ENCODE measurements at places on chromosomes 4 and X.
A peak's percentile ranks its signal among the peaks of the same experiment; 100 is the strongest.

- DNase-seq: no peak
These were observed 5.4 kb upstream of the NAA15 start for GRCh38 chr4:139295942-139296299.

- no peak for DNase-seq
These were observed 109.0 kb upstream of the RAPGEF2 start for GRCh38 chr4:158993891-158994290.

- peak; percentile 48 for DNase-seq
These were observed 472.5 kb downstream of the INPP4B start for GRCh38 chr4:142373610-142374009.

- DNase-seq: peak; percentile 66
These were observed 13.4 kb downstream of the ARHGEF6 start for GRCh38 chrX:136767104-136767941.

DNA sequence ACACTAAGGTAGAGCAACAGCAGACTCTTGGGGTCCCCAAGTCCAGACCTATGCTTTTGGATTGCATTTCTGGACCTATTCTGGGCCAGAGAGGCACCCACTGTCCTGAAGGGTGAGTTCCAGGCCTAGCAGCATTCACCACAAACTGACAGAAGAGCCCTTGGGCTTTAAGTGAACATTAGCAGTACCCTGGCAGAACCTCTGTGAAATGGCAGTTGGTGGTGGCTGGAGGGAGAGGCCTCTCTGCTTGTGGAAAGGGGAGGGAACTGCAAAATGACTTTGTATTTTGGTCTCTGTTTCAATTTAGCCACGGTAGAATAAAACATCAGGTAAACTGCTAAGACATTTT, 1211.9 kb downstream of the PCDH18 start:
- DNase-seq: no peak

DNA sequence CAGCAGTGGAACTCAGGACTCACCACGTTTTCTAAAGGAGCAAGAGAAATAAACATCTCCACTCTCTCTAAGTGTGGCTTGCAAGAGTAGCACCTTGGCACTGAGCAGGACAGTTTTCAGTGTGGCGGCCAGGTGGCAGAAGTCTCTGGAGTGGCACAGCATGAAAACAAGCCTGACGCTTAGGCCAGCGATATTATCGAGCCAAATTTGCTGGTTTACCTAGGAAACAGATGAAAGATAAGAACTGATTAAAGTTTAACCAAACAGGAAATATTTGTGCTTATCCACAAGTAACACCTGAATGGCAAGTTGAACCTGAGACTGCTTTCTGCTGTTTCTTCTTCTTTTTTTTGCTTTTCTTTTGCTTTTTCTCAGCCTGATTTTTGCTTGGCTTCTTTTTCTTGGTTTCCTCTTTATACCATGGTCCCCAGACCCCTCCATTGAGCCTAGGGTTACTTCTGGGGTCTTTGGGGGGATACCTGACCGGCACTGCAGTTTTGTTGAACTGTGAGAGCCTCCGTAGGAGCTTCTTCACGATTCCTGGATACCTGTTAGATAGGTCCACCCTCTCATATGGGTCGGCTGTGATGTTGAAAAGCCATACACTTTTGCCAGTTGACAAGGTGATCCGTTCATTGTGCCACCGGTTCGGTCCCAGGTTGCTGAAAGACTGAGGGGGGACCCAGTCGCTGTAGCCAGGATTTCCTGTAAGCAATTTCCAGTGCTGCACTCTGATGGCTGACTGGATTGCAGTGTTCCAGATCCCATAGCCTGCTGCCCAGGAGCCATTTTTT, 77.3 kb downstream of the ARSJ start:
- no peak for DNase-seq

- peak; percentile 10 for DNase-seq
These were observed 36.5 kb upstream of the PPM1K start for GRCh38 chr4:88320780-88321373.

DNA sequence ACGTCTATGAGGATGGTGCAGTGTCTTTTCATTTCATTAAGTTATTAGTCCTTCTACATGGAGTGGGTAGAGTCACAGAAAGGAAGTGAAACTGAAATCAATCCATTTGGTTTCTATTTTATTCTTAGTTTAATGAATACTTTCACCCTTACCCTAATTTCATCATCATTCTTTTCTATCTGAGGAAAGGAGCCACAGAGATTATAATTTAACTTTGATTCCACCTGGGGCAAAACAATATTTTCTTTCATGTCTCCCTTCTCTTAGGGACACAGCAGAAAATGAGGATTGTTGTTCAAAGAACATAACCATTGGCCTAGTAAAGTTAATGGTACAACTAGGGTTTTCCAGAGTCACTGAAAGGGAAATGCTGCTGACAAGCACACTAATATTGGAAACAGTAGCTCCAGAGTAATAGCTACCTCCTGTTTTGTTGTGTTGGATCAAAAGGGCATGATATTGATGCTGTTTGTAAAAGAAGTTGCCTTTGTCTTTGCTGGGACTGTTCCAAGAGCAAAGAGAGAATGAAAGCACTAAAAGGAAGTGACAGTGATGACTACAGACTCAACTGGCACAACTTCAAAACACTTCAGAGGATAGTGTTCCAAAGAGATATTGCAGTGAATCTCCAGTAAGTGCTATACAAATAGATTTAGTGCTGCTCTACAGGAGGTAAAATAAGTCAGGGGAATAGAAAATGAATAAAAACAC, 247.1 kb upstream of the PITX2 start:
- peak; percentile 29 for DNase-seq

Data from ELR (cell line).